ENCODE measurements at places on chromosomes 6 and 20. TPM values are rescaled to one million over a fixed set of nuclear protein-coding genes. Genes with fewer than 3 reads are reported as not detected.

The PROCR gene
- 61.3 TPM for total RNA-seq

The SNRPB gene
- 280 TPM for total RNA-seq

The CEP85L gene
- total RNA-seq = 7.1 TPM

The KCNK16 gene
- not detected for total RNA-seq

The SMOC2 gene
- 0.90 TPM for total RNA-seq

The TP53TG5 gene
- not detected for total RNA-seq

The VSTM2L gene
- total RNA-seq = 5.0 TPM

The SLC25A27 gene
- total RNA-seq = 5.3 TPM

The SLC52A3 gene
- 0.26 TPM for total RNA-seq

The RIN2 gene
- total RNA-seq = 45.8 TPM

The NKX2-4 gene
- total RNA-seq = not detected

The SLC22A2 gene
- not detected for total RNA-seq

The DTNBP1 gene
- 6.3 TPM for total RNA-seq

The CLVS2 gene
- not detected for total RNA-seq

The AVP gene
- not detected for total RNA-seq

The EYA2 gene
- 10.6 TPM for total RNA-seq

The CARMIL1 gene
- total RNA-seq = 13.7 TPM

All from bronchial epithelial cell (primary cell).